ENCODE measurements at places on chromosomes 3 and 15.
A peak's percentile ranks its signal among the peaks of the same experiment; 100 is the strongest.

- no peak for DNase-seq
Observed at GRCh38 chr15:89993349-89993748, 7.8 kb upstream of the ZNF710 start.

DNA sequence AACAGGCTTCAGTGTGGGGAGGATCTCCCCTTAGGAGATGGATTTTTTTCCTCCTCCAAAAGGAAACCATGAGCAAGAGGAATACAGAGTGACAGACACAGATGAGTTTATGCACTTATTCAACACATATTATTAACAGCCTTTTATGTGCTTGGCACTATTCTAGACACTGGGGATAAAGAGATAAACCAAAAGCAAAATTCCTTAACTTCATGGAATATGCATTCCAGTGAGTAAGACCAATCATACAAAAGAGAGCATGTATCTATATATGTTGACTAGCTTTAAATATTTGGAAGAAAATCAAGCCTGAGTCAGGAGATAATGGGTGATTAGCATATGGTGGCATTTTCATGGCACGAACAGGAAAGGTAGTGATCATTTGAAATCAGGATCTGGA, 284.4 kb upstream of the RASGRP1 start:
- DNase-seq = no peak

GRCh38 chr3:160738048-160738447, 18.0 kb upstream of the PPM1L start:
- no peak for DNase-seq

DNA sequence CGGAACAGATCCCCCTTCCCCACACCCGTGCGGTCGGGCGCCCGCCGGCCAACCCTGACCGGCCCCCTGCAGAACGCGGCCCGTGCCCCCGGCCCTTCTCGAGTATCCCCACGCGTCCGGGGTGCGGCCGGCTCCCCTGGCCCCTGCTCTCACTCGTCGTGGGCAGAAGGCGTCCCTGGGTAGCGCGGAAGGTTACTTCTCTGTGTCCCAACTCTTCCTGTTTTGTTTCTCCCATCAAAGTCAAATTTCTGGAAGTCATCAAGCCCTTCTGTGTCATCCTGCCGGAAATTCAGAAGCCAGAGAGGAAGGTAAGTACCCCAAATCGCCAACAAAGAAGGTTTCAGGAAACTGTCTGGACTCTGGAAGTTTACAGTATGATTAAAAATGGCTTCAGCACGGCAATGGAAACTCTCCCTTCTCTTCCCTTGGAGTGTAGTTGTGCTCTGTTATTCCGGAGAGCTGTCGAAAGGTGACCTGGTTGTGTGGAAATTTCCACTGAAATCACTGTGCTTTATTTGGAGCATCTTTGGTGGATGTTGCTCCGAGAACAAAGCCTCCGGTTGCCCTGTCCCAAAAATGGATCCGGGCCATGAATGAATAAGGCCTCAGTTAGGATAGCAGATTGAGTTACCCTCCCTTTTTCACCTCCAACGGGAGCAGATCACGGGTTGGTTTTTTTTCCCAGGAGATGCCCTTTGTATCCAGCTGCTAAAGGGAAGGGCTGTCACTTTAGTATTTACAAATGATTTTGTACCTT, 536 bp downstream of the SEC61A1 start:
- no peak for DNase-seq

- DNase-seq = no peak
Observed at GRCh38 chr3:164748626-164749025, 329.7 kb downstream of the SI start.

- no peak for DNase-seq
Observed at GRCh38 chr3:122067588-122068240, 12.6 kb downstream of the CD86 start.

DNA sequence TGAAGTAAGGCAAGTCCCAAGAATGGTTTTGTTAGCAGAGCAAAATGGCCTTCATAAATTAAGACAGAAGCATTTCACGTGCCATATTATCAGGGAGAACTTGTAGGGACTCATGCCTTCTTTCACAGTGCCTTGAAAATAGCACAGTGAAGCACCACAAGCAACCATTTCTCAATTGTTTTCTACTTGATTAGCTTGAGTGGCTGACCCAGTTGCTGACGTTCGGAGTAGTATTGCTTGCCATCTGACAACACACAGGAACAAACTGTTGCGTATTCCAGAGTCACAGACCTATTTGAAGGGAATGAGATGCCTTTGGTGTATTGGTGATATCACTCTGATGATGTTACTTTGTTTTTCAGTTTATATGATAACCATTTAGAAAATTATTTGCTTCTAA, 3.0 kb upstream of the C3orf52 start:
- DNase-seq = no peak

GRCh38 chr3:63911509-63911872, 692 bp downstream of the SCAANT1 start:
- DNase-seq = peak; percentile 46

DNA sequence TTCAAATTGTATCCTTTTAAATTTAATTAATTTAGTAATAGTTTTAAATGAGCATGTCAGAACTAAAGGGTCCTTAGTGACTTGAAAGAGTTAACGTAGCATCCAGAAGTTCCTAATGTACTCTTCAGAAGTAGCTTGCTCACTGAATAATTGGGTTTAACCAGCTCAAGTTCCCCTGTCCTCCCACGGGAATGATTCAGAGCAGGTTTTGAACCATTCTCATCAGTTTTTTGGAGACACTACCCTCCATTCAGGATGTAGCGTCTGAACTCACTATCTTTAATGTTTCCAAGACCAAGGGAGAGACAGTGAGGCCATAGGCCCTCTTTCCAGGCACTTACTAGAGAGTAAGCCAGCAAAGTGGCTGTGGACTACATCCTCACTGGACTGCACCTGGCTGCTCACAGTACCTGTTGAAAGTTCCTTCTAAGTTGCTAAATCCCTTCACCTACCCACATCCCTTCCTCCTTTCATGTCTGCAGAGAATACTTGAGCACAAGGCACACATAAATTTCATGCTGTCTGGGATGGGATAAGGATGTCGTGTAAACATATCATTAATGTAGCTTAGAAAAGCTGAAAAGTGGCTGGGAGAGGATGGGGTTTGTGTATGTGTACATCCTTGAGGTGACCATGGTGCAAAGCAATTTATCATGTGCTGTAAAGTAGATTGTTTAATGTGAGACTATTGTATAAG, 146.3 kb downstream of the PLCL2 start:
- DNase-seq = no peak

DNA sequence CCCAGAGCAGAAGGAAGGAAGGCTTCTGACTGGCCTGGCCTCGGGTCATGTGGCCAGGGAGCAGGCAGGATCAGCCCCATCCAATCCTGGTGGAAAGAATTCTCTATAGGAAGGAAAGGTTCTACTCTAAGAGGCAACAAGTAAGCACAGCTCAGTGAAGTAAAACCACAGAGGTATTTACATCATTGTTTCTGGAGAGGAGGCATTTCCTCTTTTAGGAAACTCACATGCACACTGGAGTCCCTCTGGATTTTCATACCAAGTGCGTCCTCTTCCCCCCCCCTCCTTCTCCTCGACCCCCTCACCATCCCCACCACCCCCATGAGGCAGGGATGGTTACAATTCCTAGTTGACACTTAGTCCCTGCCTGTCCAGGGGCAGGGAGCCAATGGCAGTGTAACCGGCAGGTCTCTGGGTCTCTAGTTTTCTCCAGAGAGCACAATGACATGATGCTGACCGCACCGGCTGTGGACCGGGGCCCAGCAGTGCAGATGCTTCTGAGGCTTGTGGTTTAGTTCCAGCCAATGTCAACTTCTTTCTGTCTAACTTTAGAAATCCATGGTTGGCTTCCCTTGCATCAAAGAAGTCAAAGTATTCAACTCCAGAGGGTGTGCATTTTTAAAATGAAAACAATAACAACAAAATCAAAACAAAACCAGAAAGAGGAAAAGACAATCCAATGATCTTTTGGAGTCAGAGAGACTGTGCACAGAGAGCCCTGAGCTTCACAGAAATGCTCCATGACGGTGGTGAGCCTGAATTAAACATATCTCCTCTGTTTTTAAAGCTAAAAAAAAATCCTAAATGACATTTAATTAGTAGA, 230.3 kb upstream of the TLE3 start:
- peak; percentile 71 for DNase-seq

GRCh38 chr3:117549716-117550115, 840.1 kb downstream of the TUSC7 start:
- no peak for DNase-seq

GRCh38 chr3:13123013-13123654, 49.9 kb upstream of the IQSEC1 start:
- no peak for DNase-seq

DNA sequence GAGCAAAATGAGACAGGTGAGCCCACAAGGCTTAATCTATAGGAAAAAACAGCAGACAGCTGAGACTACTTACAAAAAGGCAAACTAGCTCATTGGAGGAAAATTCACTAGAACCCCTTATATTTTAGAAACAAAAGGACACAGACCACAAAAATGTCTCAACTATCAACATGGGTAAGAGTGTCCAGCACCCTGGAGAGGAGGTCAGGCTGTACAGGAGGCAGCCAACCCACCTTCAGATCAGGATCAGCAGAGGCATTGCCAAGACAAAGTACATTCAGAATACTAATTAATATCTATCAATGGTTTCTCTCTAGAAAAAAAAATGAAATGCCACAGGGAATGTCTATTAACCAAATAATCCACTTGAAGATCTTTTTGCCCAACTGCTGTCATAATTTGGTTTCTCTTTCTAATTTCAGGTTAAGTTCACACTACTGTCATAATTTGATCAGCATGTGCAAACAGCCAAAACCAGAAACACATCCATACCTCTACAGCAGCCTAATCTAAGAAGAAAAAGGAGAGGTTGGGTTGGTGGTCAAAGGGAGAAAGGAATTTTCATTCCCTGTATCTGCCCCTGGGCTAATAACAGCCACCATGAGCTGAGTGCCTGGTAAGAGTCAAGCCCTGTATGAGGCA, 26.0 kb upstream of the THBS1 start:
- no peak for DNase-seq

DNA sequence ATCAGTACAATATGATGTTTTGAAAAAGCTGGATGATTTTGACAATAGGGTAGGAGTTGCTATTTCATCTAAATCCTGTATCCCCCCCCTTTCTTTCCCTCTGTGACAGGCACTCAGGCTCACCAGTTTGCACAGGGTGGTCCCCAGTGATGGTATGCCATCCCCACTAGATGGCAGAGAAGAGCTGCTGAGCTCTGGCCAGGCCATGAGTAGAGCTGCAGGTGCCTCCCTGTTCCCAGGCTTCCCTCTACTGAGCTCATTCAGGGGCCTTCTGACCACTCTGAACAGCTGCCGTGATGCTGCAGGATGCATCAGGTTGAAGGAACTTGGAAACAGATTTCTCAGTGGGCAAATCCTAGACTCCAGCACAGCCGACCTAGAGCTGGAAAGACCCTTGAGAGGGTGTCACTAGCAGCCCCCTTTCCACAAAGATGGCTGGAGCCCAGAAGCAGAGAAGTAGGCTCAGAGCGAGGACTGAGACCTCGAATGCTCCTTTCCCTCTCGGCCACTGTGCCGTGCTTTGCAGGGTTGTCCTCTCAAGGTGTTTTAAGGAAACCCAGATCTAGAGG, 45.1 kb downstream of the EFCAB12 start:
- no peak for DNase-seq

GRCh38 chr3:134076851-134077250, 47.1 kb upstream of the SLCO2A1 start:
- DNase-seq = no peak

- DNase-seq = no peak
Observed at GRCh38 chr3:113212150-113212843, 940 bp downstream of the BOC start.

- no peak for DNase-seq
Observed at GRCh38 chr3:184354121-184354728, 7.2 kb downstream of the CLCN2 start.

- no peak for DNase-seq
Observed at GRCh38 chr3:126521122-126521891, 2.6 kb upstream of the CHST13 start.

DNA sequence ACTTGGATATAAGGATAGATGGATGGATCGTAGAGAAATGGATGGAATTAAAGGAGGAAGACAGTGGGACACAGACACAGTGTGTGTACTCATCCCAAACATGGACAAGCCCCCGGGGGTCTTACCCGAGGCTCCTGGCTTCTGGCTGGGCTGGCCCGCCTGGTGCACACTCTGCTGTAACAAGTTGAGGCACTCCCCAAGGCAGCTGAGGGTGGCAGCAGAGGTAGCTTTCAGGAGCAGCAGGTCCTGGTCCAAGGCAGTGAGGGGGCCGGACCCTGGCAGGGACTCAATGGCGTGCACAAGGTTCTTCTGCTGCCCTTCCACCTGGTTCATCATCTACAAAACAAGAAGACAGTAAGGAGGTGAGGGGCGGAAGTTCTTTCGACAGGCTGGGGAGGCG, 215.1 kb downstream of the STT3B start:
- DNase-seq = no peak

- no peak for DNase-seq
Observed at GRCh38 chr15:68227643-68228142, 1.8 kb downstream of the CLN6 start.

GRCh38 chr3:153313302-153313965, 151.4 kb downstream of the RAP2B start:
- no peak for DNase-seq

DNA sequence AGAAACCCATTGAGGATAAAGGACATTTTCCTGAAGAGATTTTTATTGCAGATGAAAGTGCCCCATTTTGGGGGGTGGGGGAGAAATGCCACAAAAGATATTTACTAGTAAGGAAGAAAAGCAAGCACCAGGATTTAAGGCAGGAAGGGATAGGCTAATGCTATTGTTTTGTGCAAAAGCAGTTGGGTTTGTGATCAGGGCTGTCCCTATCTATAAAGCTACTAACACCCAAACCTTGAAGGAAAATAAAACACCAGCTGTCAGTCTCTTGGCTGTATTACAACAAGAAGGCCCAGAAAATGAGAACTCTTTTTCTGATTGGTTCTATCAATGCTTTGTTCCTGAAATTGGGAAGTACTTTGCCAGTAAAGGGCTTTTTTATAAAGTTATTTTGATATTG, 56.0 kb downstream of the CD200 start:
- no peak for DNase-seq

- peak; percentile 7 for DNase-seq
Observed at GRCh38 chr3:46143951-46144473, 64.1 kb downstream of the CCR1 start.

- DNase-seq = no peak
Observed at GRCh38 chr3:85554153-85554552, 595.4 kb downstream of the CADM2 start.

GRCh38 chr3:115958526-115958925, 335.2 kb downstream of the GAP43 start:
- no peak for DNase-seq

DNA sequence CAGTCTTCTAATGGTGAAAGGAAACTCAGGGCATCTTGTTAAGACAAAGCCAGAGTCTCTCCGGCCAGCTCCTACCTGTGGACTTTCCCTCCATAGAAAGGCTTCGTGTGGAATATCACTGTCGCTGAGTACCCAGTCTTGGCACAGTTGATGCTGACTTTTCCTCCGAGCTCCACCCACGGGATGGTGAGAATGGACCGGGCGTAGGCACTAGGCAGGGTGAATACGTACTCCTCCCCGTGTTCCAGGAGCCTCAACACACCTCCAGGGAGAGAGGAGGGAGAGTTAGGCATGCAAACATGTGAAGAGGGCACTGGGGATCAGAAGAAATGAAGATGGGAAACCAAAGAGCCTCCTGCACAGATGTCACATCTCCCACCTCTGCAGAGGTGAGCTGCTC, 138.0 kb downstream of the STT3B start:
- no peak for DNase-seq

All from skin of body (tissue), 3 donors.